NCI-H2081 treated with DMSO at 0.1 percent for 48 hours (cell line): ENCODE measurements at places on chromosomes 13 and 19.

GRCh38 chr19:40225440-40226305 lies 816 bp downstream of the CCNP start:
- DNase-seq: no peak

DNA sequence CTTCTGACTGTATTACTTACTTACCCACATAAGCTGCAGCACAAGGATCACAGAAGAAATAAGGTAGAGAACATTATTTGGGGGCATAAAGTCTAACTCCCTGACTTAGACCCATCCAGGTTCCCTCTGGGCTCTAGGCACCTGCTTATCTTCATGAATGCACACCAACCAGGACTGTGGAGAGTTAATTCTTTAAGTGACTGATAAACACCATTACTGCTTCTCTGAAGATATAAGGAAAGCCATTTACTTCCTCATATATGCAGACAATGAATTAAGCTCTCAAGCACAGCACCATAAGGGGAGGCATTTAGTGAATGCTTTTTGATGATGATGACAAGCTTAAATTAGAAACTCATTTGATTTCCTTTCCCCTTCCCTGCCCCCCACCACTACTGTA lies 22.5 kb downstream of the OBI1 start:
- no peak for DNase-seq

- no peak for DNase-seq
These were observed 269.8 kb downstream of the OLFM4 start for GRCh38 chr13:53298396-53298795.

- no peak for DNase-seq
These were observed 357.9 kb downstream of the KLF12 start for GRCh38 chr13:73776151-73776785.
